ENCODE measurements at places on chromosomes 2 and 18. TPM values are rescaled to one million over a fixed set of nuclear protein-coding genes. Genes with fewer than 3 reads are reported as not detected.
A peak's percentile ranks its signal among the peaks of the same experiment; 100 is the strongest.

DNA sequence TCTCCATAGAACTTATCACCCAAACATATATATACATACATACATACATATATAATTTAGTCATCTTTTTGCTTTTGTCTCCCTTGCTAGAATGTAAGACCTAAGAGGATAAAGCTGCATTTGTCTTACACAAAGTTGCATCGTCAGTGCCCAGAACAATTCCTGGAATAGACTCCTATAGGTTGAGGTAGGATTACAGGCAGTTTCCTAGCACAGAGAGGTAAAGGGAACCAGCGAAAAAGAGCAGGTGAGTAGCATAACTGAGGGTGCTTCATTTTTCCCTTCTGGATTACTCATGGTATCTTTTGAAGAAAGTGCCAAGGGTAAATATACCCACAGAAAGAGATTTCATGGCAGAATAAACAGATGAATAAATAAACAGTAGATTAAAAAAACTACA is 68.1 kb upstream of the AMMECR1L start:
- no peak for DNase-seq

GRCh38 chr2:101305492-101306078 is 2.9 kb downstream of the RNF149 start:
- DNase-seq, result no peak

GRCh38 chr2:168694866-168695265 is 107.6 kb upstream of the NOSTRIN start:
- DNase-seq, result no peak

DNA sequence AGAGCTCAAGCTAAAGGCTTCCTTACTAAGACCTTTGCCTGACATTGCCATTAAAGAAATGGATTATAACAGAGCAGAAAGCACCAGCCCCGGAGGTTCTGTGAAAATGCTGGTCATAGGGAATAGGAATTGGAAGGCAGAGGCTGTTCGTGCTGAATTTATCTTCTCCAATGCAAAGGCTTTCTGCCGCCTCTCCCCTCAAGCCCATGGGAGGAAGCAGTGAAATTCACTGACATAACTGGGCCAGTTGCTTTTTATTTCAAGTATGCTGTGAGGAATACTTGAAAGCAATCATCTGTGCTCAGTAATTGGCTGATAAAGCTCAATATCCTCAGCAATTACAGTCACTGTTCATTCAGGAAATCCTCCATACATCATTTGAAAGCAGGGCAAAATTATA is 85.4 kb upstream of the LINC00305 start:
- DNase-seq, result no peak

- no peak for DNase-seq
Observed at GRCh38 chr2:136628490-136628889, 136.9 kb upstream of the THSD7B start.

DNA sequence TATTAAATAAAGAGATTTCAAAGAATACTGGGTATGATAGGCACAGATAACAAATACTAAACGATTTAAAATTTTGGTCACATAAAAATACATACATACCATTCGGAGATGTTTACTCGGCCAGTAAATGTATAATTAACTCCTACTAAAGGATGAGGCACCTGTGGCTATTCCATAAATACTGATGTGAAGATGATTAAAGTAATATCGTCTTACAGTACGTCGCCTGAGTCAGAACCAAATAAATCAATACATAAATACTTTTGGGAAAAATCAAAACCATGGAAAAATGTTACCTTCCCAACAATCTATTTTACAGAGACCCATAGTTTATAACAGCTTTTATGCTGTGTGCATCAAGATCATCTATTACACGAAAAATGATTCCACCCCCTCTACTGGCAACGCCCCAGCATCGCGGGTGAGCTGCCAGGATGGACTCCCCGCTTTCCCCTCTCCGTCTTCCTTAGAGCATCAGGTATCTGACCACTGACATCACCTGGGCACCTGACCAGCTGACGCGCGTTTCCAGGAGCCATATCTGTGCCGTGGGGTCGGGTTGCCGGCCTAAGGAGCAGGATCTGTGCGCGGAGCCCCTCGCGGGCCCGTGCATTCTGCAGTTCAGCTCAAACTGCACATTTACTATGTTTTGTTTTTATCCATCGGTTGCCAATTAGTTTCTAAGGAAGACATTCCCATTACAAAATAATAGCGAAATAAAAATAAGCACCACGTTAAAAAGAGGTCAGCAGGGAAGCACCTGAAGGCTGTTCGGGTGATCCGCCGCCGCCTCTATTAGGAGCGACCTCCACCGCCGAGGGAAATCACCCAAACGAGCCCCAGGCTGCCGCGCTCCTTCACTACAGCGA is 901 bp downstream of the ICA1L start:
- peak; percentile 74 for DNase-seq

- DNase-seq, result no peak
Observed at GRCh38 chr2:69275490-69275889, 111.5 kb downstream of the GFPT1 start.

DNA sequence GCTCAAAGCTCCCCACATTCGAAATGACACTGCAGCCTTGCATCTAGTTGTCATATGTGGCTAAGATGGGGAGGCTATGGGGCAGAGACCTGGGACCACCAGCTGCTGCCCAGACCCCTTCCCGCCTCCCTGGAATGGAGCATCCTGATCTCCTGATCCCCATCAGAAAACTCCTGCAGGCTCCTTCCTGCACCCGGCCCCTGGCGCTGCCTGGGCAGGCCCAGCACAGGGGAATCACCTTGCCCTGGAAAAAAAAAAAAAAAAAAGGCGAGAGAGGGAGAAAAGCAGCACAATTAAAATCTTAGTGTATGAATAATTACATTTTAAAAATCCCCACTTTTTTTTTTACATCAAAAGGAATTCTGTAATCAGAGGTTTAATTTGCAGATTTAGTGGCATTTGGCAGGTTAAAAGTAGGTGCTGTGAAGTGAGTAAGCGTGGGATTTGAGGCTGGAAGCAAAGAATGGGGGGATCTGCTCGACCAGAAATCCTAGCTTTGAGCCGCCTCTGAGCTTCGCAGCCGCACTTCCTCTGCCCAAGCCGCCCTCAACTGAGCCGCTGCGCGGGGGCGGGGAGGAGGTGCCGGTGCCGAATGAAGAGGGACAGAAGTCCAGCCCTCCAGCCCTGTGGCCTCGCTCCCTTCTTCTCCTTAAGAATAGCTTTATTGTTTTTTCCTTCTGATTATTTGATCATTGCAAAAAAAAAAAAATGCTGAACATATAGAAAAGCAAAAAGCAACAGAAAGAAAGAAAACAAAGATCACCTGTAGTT is 30.0 kb downstream of the THNSL2 start:
- DNase-seq, result no peak

DNA sequence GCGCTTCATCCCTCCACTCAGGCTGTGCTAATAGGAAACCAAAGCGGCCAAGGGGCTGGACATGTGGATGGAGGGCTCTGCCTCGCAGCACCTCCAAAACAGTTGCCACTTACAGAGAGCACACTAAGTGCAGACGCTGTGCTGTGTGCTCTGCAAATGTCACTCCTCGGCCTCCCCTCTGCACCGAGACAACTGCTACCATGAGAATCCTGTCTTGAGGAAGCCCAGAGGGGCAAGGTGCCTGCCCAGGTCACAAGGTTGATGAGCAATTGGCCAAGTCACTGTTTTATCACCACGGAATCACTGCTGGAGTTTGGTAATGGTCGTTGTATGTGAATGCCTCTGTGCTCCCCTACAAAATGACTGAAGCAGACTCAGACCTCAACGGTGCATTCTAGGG is 132.2 kb downstream of the SEPTIN10 start:
- DNase-seq, result no peak

- DNase-seq, result no peak
Observed at GRCh38 chr18:46953195-46953594, 35.8 kb downstream of the KATNAL2 start.

REEP1 gene
- total RNA-seq, result 15.5 TPM

PLEK gene
- total RNA-seq, result 3.7 TPM

RAB6D gene
- total RNA-seq, result 0.13 TPM

TRIB2 gene
- total RNA-seq, result 45.4 TPM

RTP5 gene
- total RNA-seq, result 0.21 TPM

SGO2 gene
- 1.7 TPM for total RNA-seq

Measured in ureter (tissue), 1 donor.